Stimulated activated CD8-positive, alpha-beta memory T cell treated with anti-CD3 and anti-CD28 coated beads, Interleukin-7, amount 100 ng/mL, for 24 hours (primary cell): ENCODE measurements at places on chromosomes 2 and 18.

DNA sequence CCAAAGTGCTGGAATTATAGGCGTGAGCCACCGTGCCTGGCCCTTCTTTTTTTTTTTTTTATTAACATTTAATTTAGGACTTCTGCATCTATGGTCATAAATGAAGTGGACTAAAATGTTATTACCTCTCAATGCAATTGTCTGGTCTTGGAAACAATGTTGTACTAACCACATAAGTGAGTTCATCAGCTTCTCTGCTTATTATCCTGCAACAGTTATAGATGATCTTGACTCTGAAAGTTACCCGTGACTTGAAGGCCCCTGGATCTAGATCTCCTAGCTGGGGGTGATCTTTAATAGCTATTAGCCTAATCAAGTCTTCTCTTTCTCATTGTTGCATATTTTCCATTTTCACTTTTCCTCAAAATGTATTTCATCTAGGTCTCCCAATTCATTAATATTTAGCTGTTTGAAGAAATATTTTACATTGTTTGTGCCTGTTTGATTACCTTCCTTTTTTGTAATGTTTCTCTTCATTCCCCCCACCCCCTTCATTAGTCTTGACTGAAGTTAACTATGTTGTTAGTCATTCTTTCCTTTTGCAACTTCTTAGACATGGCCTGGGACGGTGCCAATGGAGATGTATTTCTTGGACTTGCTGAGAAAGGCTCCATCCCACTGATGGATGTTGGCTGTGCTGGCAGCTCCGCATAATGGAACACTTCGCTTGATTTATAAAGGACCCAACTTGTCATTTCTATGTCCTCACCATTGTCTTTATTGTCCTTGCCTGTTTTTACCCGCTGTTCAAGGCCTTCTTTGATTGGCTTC is 141.6 kb upstream of the RIOK3 start:
- no peak for DNase-seq

DNA sequence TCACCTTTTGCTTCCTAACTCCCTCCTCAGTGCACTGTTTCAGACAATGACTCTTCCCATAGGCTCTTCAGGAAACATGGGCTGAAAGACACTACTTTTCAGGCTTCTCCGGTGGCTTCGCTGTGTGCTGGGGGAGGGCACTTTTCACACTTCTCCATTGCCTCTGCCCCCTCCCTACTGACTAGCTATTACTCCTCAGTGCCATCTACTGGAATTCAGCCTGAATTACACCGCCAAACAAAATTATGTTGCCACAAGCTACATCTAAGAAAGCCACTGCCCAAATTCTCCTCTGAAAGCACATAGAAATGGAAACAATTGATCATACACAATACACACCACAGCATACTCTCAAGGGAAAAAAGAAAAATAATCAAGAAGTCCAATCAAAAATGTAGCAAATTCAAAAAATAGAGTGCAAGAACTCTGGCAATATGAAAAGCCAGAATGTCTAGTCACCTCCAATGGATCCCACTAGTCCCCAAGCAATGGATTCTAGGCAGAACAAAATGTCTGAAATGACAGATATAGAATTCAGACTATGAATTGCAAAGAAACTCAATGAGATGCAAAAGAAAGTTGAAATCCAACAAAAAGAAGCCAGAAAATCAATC is 1139.4 kb upstream of the GYPC start:
- no peak for DNase-seq

DNA sequence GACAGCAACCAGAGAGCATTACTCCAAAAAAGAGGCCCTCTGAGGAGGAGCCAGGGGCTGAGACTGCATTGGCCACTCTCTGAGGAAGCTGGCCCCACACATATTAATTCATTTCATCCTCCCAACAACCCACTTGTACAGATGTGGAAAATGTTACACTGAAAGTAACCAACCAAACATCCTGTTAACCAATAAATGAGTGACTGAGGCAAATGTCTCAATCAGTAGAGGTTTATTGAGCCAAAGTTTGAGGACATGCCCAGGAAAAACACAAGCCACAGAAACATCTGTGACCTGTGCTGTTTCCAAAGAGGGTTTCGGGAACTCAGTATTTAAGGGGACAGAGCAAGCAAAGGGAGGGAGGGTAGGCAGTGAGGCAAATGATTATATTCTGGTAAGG is 53.0 kb downstream of the SKA1 start:
- no peak for DNase-seq

DNA sequence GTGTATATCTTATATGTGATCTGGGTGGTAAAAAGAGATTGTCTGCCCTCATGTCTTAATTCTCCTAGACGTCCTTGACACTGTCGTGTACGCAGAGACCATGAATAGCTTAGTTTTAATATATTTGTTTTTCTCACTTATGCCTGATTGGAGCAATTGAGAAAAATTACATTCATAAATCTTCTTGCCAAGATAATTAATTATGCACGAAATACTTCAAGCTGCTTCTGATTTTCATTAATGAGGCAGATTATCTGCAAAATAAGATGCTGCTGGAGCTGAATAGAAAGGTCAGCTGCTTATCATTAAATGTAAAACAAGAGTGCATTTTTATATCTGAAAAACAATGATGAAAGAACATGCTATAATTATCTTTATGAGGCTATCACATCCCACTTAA is 95.9 kb downstream of the CCDC141 start:
- no peak for DNase-seq

DNA sequence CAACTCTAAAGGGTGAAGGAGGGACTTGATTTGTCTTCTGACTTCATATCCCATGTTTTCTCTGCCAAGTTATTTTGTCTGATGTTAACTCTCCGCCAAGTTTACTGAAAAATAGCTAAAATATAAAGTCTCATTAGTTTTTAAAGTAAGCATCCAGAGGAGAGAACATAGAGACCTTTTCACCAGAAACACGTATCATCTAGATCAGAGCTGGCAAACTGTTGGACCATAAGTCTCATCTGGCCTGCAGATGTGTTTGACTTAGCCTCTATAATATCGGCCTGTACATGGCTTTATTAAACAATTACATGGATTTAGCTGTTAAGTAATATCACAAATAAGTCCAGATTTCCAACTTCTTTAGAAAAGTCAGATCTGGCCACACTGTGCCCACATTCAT is 182.6 kb downstream of the PLCL1 start:
- no peak for DNase-seq

- DNase-seq, result no peak
Measured at GRCh38 chr2:65276609-65277008, 49.0 kb downstream of the ACTR2 start.

- DNase-seq, result no peak
Measured at GRCh38 chr2:157309878-157310277, 15.7 kb downstream of the ERMN start.

DNA sequence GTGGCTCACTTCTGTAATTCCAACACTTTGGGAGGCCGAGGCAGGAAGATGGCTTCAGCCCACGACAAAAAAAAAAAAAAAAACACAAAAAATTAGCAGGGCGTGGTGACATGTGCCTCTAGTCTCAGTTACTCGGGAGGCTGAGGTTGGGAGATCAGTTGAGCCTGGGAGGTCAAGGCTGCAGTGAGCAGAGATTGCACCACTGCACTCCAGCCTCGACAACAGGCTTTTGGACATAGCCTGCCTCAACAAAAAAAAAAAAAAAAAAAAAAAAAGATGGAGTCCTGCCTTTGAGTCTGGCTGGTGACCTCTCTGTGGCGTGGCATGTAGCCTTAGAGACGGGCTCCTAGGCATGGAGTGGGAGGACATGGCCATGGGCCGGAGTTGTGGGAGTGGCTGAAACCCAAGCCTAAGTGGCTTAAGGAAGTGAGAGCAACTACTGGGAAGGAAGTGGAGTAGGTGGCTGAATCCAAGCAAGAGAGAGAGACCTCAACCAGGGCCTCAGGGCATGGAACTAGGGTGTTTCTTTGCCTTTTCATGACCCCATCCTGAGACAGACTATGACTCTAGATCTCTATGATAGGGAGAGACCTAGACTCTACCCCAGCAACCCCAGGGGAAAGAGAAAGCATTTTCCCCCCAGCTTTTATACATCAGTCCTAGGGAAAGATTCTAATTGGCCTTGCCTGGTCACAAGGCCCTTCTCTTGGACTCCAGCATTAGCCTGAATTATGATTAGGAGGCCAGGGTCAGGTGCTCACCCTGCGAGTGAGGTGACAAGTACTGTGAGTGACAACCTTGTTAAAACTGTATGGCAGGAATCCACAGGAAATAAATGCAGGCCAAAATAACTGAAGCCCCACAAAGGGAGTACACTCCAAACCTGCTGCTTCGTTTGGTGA is 34.2 kb downstream of the NPAS2 start:
- DNase-seq, result no peak

GRCh38 chr2:72572501-72572900 is 253.3 kb downstream of the EXOC6B start:
- DNase-seq, result no peak

DNA sequence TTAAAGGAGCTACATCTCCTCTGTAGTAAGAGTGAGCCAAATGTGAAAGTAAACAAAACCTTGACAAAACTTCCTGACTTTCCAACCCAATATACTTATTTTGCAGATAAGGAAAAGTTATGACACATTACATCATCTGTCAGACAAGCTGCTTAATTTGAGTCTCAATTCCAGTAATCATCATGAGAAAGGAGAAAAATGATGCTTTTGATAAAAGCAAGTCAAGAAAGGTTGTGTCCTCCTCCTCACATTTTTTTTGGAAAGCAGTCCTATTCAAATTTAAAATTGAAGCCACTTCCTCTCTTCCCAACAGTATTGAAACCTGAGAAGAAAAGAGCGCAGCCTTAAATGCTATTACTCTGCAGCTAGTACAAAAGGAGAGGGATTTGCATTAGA is 519.6 kb downstream of the LRP1B start:
- DNase-seq, result no peak

DNA sequence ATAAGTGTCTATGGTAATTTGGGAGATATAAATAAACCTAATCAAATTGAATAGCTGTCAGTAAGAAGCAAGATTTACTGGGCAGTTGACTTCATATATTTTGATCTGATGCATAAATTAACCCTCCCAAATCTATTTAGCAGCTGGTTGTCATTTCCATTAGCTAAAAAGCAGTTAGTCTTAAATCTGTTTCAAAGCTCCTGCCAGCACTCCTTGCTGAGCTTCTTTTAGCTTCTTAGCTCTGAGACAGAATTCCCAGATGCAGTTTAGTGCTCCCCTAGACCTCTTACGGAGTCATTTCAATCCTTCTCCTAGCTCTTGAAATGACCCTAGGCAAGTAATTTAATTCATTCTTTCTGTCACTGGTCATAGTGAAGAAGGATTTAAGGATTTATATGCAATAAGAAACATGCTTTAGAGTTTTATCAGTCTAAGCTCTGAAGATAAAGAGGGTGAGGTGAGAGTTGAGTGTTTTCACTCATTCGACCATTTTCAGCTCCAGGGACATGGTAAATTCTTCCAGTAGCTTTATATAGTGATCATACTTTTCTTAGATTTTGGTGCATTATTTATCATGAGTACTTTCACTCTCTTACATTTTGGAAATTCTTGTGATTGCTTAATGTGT is 98.9 kb downstream of the PHLPP1 start:
- no peak for DNase-seq

DNA sequence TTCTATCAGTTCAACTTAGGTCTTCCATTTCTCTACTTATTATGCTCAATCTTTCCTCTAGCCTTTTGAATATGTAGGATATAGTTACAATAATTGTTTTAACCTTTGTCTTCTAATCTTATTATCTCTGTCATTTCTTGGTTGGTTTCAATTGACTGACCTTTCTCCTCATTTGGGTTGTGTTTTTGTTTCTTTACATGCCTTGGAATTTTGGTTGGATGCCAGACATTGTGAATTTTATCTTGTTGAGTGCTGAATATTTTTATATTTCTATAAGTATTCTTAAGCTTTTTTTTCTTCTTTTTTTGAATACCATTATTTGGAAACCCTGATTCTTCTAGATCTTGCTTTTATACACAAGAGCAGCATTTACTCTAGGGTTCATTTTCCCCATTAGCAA is 30.7 kb upstream of the TMEM247 start:
- DNase-seq, result no peak

DNA sequence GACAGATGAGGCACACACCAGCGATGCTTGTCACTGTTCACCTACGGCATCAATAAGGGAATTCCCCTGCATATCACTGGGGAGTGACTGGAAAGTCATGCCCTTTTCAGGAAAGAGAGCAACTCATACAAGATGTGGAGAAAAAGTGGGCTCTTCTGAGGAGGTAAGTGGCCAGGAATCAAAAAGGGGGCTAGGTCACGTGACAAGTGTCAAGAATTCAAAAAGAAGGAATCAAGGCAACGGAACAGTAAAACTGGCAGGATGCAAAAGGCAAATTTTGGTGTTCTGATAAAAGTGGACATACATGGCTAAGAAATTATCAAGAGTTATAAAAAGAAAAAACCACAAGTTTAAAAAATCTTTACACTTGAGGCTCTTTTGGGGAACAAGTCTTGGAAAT is 190.7 kb upstream of the ACAA2 start:
- no peak for DNase-seq
